ENCODE measurements at places on chromosomes 4 and X.

DNA sequence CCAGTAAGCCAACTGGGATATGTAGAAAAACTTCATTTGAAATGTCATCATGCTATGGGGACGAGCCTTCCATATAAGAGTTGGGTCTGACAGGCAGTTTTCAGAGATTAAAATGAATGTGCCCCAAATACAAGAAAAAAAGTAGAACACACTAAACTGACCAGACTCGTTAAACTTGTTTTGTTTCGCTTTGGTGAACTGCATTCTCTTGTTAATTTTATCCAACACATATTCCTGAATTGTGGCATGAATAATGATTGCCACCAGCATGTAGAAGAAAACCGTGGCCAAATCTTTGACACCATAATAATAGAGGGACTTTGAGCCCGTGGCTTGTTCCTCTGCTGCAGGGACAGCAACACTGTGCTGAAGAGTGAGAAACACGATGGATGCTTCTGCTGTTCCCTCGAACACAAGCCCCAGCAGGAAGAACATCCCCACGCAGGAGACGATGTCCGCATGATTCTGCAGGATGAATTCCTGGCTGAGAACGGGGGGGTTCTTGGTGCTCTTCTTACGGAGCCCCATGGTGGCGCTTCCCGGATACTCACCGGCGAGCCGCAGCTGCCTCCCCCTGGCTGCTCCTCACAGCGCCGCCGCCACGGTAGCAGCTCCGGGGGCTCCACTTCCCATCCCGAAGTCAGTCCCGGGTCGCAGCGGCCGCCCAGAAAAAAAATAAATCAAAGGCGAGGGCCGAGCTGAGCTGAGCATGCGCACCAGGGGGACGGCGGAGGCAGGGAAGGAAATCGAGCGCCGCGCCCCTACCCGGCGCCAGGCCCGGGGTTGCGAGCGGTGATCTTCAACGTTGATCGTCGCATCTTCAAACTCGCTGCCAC is at the start of gene TRAM1L1:
Gene TRAM1L1, minus strand, starts transcription at position 711 of the 836 bp plus-strand sequence. Its CDS starts 183 bp downstream, at position 528.
- peak; percentile 68 for DNase-seq

DNA sequence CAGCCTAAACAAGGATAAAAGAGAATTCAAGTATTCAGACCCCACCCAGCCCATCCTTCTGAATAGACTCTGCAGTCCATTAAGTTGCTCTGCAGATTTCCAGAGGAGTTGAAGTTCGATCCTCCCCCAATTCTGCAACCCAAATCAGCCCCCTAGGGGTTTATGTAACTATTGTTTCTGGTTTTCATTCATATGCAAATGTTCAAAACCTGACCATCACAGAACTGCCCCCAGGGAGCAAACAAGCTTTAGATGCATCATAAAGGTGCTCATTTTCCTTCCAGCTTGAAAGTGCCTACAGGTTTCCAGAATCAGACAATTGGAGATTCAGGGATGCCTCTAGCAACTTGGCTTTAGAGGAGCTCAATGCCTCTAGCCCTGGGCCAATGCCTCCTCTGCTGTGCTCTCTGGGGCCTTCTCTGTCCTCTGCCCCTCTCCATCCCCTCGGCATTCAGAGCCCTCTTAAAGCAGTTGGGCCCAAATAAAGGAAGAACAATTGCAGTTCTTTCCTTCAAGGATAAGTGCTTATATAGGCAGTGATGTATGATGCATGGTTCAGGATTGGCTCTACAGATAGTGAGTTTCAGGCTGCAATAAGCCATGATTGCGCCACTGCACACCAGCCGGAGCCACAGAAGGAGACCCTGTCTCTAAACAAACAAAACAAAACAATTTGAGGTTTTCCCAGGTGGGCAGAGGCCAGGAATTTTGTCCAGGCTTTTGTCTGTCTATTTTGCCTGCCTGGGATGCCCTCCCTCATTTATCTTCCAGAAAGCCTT is 23.5 kb upstream of the SPINK2 start:
- DNase-seq: no peak

GRCh38 chr4:109368661-109369060 is 65.0 kb upstream of the SEC24B start:
- DNase-seq: no peak

GRCh38 chrX:12700745-12701144 is 90.5 kb upstream of the PRPS2 start:
- DNase-seq: no peak

DNA sequence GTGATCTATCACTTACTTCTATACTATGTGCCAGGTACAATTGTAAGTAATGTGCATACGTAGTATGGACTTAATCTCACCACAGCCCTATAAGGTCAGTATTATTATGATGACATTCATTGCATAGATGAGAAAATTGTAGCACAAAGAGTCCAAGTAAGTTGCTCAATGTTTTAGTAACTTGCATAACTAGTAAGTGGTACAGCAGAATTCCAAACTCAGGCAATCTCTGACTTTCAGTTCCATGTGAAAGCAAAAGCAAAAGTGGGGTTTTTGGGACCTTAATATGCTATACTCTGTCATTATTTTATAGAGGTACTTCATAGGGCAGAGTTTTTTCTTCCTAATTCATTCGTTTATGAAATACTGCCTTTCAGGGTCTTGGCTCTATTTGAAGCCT is 188.8 kb upstream of the VEGFC start:
- DNase-seq: no peak

- DNase-seq: no peak
Measured at GRCh38 chr4:64617800-64618199, 208.6 kb upstream of the TECRL start.

- DNase-seq: no peak
Measured at GRCh38 chr4:1166509-1167243, 5.7 kb downstream of the SPON2 start.

GRCh38 chrX:285076-285677 is 4.0 kb downstream of the PLCXD1 start:
- DNase-seq: peak; percentile 4
